Stimulated activated CD4-positive, alpha-beta T cell treated with anti-CD3 and anti-CD28 coated beads, Interleukin-12 subunit alpha, Interleukin-12 subunit beta, amount 100 ng/mL, for 4 hours (primary cell): ENCODE measurements at places on chromosomes 2 and 18.

DNA sequence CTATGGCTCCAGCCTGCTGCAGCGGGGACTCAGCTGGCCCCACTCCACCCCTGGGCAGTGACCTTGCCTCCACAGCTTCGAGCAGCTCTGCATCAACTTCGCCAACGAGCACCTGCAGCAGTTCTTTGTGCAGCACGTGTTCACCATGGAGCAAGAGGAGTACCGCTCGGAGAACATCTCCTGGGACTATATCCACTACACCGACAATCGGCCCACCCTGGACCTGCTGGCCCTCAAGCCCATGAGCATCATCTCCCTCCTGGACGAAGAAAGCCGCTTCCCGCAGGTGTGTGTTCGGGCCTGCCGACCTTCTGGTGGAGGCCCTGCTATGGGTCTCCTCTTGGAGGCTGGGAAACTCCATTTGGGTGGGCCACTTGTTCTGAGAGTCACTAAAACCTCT lies 48.6 kb downstream of the MYO7B start:
- DNase-seq, result no peak

DNA sequence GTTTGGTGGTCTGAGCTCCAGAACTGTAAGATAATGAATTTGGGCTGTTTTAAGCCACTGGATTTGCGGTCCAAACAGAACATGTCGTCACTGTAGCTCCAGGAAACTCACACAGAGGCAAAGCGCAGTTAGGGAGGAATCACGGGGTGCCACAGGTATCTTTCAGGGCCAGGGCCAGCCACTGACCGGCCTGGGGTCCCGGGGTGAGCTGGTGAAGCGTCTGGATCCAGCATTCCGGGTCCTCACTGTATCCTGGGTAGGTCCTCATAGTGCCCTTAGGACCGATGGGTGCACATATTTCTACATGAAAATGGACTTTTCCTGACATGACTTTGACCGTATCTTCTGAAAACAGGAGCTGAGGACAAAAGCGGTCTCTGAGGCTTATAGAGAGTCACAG lies 196.0 kb upstream of the HDAC4 start:
- no peak for DNase-seq

- no peak for DNase-seq
Measured at GRCh38 chr2:9694661-9695234, 64.0 kb upstream of the YWHAQ start.

GRCh38 chr2:129393816-129394215 lies 585.6 kb upstream of the RAB6C start:
- no peak for DNase-seq

GRCh38 chr18:25167612-25168410 lies 184.2 kb downstream of the ZNF521 start:
- no peak for DNase-seq
